A549 treated with AZD2906 at 1 μM for 4 hours (cell line): ENCODE measurements at places on chromosomes 5 and 9. TPM values are rescaled to one million over a fixed set of nuclear protein-coding genes. Genes with fewer than 3 reads are reported as not detected.

Gene C7
- not detected in 5 replicates for total RNA-seq

Gene NR5A1
- total RNA-seq: 0.07 to 0.20 TPM (median 0.17 TPM) in 5 replicates

Gene FAM151B
- total RNA-seq: 1.0 to 1.7 TPM (median 1.7 TPM) in 5 replicates

Gene GKAP1
- 4.0 to 5.0 TPM (median 4.2 TPM) in 5 replicates for total RNA-seq

Gene IL5
- not detected in 5 replicates for total RNA-seq

Gene LECT2
- total RNA-seq: not detected in 5 replicates

Gene PDLIM7
- 72.8 to 92.2 TPM (median 80.9 TPM) in 5 replicates for total RNA-seq

Gene SURF2
- total RNA-seq: 37.8 to 53.4 TPM (median 45.4 TPM) in 5 replicates

Gene SYK
- 0.02 to 0.17 TPM (median 0.03 TPM) in 4 of 5 replicates, not detected in the other for total RNA-seq

Gene ZNF169
- total RNA-seq: 1.2 to 1.7 TPM (median 1.5 TPM) in 5 replicates

Gene NEUROG1
- total RNA-seq: not detected in 5 replicates

Gene PCA3
- not detected in 5 replicates for total RNA-seq

Gene ZNF367
- 5.3 to 6.2 TPM (median 5.6 TPM) in 5 replicates for total RNA-seq

Gene TNFAIP8
- total RNA-seq: 12.0 to 27.2 TPM (median 15.6 TPM) in 5 replicates

Gene FBLL1
- total RNA-seq: 0.07 to 0.14 TPM (median 0.11 TPM) in 4 of 5 replicates, not detected in the other

Gene RGS3
- 13.8 to 18.1 TPM (median 16.2 TPM) in 5 replicates for total RNA-seq

Gene PCDHA9
- total RNA-seq: 0.01 TPM in 2 of 5 replicates, not detected in the others

Gene COL5A1
- total RNA-seq: 28.9 to 46.9 TPM (median 42.0 TPM) in 5 replicates

Gene LCN1
- 0.17 to 0.26 TPM (median 0.20 TPM) in 3 of 5 replicates, not detected in the others for total RNA-seq

Gene TTC23L
- 0.11 to 0.45 TPM (median 0.17 TPM) in 4 of 5 replicates, not detected in the other for total RNA-seq

Gene SPINK7
- total RNA-seq: not detected in 5 replicates

Gene SPEF2
- total RNA-seq: 1.5 to 2.4 TPM (median 1.7 TPM) in 5 replicates

Gene WDR38
- 0.11 to 0.23 TPM (median 0.14 TPM) in 5 replicates for total RNA-seq

Gene ESM1
- total RNA-seq: not detected in 5 replicates

Gene IQGAP2
- total RNA-seq: 1.5 to 2.4 TPM (median 2.0 TPM) in 5 replicates
